ENCODE measurements at places on chromosomes 2 and 18.

GRCh38 chr2:206700156-206700555, 18.0 kb downstream of the DYTN start:
- DNase-seq, result no peak

GRCh38 chr2:48929571-48930301, 174.2 kb upstream of the LHCGR start:
- DNase-seq, result no peak

DNA sequence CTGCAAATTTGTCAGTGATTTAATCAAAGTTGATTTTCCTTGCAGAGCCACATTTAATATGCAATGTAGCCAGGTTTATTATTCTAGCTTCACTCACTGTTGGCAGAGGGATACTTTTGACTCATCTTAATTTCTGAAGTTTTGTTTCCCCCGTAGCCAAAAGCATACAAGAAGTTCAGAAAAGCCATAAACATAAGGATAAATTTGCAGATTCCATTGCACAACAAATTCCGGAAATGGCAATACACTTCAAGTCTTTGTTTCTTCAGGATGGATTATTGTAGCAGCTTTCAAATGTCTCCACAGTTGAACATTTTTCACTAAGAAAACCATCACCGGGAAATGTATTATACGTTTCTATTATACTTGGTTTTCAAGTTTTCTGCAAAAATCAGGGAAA, 88.0 kb upstream of the ZCCHC2 start:
- no peak for DNase-seq

DNA sequence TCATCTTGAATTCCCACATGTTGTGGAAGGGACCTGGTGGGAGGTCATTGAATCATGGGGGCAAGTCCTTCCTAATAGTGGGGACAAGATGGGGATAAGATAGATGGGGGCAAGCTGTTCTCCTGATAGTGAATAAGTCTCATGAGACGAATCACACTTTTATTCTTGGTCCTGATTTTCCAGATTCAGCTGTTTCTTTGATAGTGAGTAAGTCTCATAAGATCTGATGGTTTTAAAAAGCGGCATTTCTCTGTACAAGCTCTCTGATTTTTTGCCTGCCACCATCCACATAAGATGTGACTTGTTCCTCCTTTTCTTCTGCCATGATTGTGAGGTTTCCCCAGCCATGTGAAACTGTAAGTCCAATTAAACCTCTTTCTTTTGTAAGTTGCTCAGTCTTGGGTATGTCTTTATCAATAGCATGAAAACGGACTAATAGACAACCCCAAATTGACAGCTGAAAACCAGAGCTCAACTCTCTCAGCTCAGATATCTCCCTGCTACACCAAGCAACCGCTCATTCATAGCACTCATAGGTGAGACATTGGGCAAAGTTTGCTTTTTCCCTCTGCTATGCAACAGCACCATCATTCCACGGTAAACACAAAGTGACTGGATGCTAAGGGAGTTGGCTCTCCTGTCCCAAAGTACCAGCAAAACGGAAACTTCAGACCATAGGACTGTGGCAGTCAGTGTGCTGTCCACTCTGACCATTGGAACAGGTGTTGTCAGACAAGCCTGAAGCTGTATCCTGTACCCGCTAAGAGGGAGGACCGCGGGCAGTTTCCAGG, 44.9 kb upstream of the TBC1D8 start:
- DNase-seq, result no peak

DNA sequence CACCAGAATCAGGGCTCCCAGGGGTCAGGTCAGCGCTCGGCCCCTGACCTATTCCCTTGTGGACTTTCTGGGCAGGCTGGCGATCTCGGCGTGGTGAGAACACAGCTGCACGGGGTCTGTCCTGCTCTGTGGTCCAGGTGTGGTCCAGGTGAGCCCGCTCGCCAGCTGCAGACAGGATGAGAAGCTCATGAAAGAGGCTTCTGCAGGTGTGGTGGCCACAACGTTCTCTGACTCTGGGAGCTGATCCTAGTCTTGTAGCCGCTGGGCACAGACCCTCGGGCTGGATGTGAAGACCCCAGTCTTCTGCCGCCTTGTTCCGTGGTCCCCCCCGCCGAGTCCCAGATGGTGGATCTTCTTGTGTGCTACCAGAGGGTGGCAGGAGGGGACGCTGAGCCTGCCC, 129.7 kb downstream of the RTP5 start:
- no peak for DNase-seq
